ELF-1 (cell line): ENCODE measurements at places on chromosomes 16 and 17.

DNA sequence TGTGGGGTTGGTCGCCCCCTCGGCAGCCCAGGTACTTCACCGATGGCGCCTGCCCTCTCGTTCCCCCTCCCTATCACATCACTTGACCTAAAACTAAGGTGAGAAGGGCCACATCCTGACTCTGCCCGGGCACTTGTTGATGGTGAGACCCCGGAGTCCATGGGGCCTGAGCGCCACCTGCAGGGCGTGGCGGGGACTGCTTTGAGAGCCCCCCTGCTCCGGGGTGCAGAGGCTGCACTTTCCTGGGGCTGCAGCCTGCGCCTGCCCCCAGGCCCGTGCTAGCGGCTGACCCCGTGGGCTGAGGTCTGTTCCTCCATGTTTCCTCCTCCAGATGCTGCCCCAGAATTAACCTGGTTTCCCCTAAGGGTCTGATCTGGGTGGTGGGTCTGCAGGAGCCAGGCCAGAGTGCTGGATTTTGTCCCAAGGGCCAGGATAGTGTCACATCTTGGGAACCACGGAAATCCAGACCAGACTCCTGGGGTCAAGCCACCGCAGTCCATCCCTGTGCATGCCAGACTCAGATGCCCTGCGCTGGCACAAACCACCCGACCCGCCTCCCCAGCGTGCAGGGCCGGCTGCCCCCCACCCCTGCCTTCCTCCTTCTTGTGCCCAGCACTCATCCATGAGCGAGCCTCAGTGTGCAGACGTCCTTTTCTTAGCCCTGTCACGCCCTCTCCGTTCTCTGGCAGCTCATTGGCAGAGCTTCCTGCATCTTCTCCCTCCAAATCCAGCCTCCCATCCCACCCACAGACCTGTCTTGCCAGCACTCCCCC is 2.7 kb downstream of the NDUFAF8 start:
- DNase-seq: peak; percentile 88

GRCh38 chr16:54519161-54519695 is 232.6 kb upstream of the IRX3 start:
- no peak for DNase-seq

DNA sequence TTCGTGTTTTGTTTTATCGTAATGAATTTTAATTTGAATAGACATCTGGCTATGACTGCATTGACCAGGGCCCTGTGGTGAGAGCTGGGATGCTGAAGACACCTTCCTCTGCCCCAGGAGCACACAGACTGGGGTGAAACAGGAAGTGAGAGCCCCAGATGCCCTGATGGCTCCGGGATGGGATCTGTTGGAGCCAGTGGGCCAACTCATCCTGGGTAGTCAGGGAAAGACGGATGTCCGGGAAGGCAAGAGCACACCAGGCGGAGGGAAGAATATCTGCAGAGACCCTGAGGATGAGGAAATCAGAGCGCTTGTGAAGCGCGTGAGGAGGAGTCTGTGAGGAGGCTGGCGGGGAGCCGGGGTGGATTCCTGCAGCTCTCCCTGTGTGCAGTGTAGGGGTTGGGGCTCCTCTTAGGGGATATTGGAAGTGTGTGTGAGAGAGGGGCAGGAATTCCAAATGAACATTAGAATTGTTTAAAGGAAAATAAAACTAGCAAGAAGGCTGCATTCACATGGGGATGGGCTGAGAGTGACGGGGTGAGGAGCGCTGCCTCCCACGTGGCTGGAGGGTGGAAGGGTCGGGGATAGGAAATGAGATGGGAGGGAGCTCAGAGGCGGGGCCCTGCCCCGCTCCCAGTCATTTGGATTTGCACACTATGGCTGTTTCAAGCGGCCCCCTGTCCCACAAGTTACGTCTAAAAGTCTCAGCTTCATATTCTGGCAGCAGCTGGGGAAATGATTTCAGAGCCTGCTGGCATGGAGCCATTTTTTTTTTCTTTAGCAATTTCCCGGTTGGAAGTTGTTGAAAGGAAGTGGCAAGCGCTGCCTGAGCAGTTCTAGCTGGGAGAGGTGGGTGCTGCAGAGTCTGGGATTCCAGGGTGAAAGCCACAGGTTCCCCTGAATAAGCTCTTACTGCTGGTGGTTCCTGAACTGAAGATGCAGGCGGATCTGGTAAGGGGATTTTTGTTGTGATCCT is 71.2 kb upstream of the LGALS9 start:
- no peak for DNase-seq

DNA sequence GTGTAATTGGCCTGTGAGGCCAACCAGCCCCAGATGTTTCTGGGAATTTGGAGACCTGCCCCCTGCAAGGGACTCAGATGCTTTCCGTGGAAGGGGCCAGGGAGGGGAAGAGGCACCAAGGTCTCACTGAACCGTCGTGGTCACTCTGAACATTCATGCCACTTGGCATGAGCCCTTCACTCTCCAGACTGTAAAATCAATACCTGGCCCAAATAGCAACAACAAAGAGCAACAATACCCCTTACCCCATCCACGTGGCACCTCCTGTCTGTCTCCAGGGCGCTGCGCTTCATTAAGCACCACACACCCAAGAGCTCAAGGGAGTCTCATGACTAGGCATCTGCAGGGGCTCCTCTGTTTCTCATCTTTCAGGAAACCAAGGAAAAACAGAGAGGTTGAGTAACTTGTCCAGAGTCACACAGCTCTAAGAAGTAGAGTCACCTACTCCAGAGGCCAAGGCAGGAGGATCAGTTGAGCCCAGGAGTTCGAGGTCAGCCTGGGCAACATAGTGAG is 52.8 kb downstream of the SOCS1 start:
- DNase-seq: no peak

DNA sequence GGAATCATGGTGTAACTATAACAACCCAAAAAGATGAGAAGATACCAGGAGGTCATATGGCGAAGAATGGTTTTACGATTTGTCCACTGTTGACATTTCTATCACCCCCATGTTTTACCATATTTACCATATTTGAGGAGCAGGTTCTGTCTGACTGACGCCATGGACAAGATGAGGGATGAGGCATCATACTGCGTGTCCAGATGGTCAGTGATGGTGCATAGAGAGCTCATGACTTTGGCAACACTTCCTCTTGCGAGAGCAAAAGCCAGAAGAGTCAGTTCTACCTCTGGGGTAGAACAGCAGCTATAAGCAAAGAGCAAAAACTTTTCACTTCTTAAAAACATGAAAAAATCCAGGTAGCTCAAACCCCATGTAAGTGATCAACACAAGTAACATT is 38.3 kb downstream of the ZZEF1 start:
- DNase-seq: no peak

DNA sequence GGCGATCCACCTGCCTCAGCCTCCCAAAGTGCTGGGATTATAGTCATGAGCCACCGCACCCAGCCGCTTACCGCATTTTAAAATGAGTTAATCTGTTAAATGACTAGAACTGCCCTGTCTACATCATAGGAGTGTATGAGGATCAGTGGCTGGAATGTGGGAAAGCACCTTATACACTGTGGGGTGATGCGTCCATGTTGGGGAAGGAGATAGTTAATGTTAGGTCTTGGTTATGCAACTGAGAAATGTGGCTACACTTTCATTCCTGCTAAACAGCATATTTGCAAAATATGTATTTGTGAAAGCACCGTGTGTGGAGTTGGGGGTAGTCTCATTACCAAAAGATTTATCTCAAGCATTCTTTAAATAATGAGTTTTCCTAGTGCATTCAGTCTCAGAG is 107.6 kb downstream of the SPACA3 start:
- no peak for DNase-seq

DNA sequence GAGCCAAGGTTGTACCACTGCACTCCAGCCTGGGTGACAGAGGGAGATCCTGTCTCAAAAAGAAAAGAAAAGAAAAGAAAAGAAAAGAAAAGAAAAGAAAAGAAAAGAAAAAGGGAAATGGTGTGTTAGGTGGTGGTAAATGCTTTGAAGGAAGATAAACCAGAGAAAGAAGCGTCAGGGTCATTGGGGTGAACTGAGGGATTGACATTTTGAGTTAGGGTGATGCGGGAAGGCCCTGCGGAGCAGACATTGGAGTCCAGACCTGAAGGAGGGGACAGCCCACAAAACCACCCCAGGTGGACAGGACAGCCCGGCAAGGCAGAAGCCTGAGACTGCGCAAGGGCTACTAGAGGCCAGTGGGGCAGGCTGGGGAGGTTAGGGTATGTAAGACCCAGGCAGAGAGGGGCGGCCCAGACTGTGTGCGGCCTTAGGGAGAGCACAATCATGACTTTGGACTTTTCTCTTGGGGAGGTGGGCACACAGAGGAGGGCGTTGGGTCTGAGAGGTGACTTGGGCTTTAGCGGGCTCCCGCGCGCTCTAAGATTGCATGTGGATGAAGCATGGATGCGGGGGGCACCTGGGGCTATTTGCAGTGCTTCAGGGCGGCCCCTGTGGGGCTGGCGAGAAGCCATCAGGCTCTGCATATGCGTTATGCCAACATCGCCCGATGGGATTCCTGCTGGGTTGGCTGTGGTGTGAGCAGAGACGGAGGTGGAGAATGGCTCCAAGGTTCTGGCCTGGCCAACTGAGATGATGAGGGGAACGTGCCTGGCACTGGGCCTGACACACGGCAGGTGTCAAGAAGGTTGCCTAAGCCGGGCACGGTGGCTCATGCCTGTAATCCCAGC is 3.3 kb upstream of the GAA start:
- no peak for DNase-seq

DNA sequence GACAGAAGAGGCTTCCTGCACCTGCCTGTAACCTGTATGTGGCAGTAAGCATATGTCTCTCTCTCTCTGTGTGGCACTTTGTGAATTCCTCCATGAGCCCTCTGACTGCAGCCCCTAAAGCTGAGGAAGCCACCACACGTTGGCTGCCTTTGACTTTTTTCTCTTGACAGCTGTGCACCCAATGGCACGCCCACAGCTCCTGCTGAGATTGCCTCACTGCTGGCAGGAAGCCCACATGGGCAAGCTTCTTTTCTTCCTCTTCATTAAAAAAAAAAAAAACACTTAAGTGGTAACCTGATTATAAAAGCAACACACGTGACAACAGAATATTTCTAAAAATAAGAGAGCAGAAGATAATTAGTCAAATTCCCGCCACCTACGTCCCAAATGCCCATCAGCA is 34.0 kb upstream of the PIRT start:
- no peak for DNase-seq

DNA sequence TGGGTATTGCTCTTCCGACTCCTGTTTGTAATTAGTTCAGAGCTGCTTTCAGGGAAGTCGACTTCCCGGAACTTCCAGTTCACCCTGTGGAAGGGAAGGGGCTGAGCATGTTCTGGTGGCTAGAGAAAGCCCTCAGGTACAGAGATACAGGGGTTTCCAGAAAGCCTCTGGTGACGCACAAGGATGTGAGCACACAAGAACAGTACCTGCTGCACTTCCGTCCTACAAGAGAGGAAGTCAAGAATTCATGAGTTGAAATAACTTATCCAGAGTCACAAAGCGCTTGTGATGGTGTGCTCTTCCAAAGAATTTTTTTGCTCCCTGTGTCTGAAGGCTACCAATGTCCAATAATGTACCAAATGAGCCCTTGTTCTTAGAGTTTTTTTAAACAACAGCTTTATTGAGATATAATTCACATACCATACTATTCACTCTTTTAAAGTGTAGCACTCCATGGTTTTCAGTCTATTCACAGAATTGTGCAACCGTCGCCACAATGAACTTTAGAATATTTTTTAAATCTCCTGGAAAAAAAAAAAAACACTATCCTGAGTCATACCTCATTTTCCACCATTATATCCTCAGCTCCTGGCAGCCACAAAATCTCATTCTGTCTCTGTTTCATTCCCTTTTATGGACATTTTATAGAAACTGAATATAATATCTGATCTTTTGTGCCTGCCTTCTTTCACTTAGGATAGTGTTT is 327.6 kb downstream of the CDH13 start:
- no peak for DNase-seq

DNA sequence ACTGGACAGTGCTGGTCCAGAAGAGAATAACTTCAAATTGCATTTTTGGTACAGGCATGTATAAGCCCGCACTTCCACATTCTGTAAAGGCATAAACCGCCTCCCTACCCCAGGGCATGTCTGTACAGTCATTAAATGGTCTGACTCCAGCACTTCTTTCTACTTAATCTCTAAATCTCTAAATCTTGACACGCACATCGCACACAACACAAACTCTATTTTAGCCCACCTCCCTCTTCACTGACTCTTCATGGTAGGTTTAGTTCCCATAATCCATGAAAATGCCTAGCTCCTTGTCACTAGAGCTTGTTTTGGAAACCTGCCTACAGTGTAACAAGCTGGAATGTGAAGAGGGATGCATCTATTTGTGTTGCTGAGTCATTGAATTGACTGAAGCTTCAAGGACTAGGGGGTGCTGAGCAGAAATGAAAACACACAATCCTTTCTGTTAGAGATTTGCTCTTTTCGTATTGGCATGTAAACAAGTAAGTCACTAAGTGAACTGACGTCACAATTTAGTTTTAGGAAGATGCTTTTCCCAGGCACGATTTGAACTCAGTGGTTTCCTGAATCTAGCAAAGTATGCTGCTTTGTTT is 1.6 kb upstream of the DUSP14 start:
- peak; percentile 53 for DNase-seq

GRCh38 chr17:68892658-68893057 is 62.5 kb downstream of the ABCA8 start:
- DNase-seq: no peak

DNA sequence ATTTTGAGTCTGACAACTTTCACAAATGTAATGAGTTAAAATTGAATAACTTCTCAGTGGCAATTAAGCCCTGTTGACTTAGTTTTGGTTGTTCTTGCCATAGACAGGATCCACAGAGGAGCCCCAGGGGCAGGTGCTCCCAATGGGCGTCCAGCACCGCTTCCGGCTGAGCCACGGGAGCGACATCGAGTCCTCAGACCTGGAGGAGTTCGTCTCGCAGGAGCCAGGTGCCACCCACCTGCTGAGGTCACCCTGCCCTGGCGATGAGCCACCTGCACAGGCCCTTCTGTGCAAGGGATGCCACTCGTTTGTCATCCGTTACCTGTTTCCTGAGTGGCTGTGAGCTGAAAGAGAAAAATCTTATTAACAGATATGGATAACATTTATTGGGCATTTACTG is 10.7 kb downstream of the CCDC40 start:
- no peak for DNase-seq

- DNase-seq: no peak
These were observed 195.2 kb upstream of the COX10 start for GRCh38 chr17:13874134-13874533.

DNA sequence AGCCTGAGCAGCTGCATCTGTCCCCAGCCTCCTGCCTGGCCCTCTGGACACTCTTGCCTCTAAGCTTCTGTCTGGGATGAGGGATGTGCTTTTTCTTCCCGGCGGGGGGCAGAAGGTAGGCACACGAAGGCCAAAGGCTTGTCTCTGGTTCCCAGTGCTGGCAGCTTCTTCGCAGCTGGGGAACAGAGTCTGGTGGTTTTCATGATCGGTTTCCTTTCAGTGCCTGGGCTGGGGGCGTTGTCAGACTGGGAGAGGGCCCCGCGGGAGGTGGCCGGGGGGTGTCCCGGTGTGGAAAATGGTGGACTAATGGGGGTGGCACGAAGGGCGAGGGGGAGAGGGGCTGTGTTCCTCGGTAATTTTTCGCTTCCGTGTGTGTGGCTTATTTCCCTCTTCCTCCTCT is 988 bp downstream of the RAP1GAP2 start:
- DNase-seq: no peak

- no peak for DNase-seq
These were observed 221.0 kb downstream of the UTP18 start for GRCh38 chr17:51481370-51481769.
